ENCODE measurements at places on chromosomes 2 and 18.
A peak's percentile ranks its signal among the peaks of the same experiment; 100 is the strongest.

DNA sequence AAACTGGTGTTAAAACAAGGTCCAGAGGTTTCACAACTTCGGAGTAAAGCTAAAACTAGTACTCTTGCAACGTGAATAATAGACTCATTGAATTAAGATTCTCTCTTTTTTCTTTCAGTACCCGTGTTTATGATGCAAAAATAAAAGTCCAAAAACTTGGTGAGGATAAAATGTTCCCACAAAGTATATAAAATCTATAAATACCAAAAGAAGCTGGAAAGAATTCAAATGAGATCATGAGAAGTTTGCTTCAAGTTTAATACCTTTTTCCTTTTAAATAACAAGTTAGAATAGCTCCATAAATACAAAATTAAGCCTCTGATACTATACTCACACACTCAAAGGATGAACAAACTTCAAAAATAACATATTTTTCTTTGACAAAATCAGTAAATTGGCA is 34.0 kb downstream of the METTL4 start:
- DNase-seq = no peak

- DNase-seq = no peak
Observed at GRCh38 chr2:82875858-82876257, 1583.2 kb downstream of the SUCLG1 start.

DNA sequence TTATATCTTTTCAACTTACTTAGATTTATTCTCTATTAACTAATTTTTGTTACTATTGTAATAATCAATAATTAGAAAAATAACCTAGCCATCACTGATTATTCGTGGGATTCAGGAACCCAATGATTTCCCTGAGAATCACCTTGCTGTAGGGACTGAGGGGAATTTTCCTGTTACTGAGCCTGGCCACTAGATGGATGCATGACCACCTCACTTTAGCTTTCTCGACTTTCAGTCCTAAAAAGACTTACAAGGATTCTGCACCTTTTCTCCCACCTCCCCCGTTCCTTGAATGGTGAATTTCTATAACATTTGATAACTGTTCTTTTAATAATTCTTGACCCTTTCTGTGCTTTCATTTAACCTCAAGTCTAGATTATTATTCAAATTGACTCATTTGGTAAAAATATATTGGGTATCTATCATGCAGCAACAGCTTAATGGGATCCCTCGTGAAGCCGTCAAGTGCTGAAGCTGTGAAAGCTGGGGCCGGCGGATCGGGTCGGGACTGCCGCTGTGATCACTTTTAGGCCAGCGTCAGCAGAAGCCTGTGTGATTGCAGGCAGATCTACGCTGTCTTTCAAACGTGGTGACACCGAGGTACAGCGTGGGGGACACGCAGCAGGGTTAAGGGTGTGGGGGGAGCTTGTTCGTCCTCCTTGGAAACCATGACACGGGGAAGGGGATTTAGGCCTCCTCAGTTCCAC is 38.8 kb upstream of the TMEM18 start:
- peak; percentile 63 for DNase-seq

- no peak for DNase-seq
Observed at GRCh38 chr2:237472187-237472712, 14.8 kb upstream of the MLPH start.

DNA sequence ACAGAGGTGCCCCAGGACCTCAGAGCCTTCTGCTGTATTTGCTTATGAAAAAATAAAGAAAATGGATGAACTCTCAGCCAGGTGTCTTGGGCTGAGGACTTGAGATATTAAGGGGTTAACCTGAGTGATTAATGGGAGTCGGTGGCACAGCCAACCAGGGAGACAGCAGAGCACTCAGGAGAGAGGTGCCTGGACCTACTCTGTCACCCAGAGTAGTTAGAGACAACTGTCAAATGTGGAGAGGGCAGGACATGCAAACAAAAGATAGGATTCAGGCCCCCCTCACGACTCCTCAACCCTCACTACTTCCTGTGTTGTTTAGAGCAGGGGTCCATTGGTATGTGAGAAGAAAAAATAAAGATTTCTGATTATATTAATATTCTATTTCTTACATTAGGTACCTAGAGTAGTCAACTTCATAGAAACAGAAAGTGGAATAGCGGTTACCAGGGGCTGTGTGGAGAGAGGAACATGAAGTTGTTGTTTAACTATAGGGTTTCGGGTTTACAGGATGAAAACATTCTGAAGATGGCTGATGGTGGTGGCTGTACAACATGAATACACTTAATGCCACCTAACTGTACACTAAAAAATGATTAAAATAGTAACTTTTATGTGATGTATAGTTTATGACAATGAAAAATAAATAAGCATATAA is 28.6 kb upstream of the CETN1 start:
- DNase-seq = no peak

DNA sequence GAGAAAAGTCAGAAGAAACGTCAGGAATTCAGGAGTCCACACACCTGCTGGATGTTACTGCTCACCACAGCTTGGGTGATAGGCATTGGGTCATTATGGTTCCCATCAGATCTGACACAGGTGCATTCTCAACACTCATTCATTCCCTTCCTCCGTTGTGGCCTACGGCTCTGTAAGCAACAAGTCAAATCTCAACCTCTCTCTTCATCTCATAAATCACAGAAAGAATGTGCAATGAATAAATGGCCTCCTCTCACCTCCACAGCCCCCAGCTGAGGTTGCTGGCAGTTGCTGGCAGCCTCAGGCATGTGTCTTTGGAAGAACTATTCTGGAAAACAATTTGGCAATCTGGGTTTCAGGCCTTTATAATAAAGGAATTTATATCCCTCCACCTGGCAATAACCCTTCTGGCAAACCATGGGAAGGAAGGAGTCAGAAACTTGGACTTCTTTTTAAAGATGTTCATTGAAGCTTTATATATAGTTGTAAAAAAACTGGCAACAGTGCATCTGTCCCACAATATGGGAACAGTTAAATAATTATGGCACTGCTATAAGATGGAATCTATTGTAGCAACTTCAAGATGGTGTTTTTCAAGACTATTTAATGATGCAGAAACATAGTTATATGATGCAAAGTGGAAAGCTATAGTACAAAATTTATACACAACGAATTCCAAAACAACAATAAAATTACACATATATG is 175.4 kb downstream of the ANAPC1 start:
- peak; percentile 28 for DNase-seq

- no peak for DNase-seq
Observed at GRCh38 chr2:100228415-100228814, 86.0 kb upstream of the AFF3 start.

GRCh38 chr2:112566104-112566503 is 18.3 kb upstream of the CHCHD5 start:
- DNase-seq = no peak

DNA sequence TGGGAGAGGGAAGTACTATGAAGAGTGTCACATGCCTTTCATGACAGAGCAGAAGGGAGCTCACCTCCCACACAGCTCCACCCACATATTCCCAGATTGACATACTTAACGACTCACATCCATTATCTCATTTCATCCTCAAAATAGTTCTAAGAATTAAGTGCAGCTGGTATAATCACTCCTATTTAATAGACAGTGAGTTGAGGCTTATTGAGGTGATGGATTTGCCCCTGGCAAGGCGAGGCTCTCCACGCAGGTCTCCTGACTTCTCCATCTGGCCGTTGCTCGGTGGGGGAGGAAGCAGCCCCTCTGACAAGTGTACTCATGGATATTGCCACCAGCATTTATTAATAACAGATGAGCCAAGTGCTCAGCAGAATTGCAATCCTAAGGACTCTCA is 81.4 kb downstream of the TGOLN2 start:
- no peak for DNase-seq

GRCh38 chr2:177598326-177599138 is 206.0 kb downstream of the AGPS start:
- peak; percentile 82 for DNase-seq

- DNase-seq = no peak
Observed at GRCh38 chr2:1723397-1724042, 20.8 kb downstream of the PXDN start.

All from kidney (tissue), 22 donors.